ENCODE measurements at places on chromosomes 7 and 10.

DNA sequence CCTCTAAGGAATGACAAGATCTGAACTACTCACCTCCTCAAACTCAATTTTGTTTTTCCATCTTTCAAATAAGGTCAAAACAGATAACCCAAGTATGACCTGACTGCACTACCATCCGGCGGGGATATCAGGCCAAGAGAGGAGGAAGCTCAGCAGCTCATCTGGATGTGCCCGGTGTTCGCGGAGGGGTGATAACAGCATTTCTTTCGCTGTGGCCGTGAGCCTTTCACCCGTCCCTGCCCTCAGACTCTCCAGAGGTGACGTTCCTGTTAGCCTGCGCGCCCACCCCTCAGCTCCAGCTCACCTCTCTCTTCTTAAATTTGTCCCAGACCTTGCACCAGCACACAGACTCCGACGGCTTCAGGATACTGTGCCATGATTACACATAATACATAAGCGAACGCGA is 526 bp downstream of the ZNF248 start:
- DNase-seq = no peak

DNA sequence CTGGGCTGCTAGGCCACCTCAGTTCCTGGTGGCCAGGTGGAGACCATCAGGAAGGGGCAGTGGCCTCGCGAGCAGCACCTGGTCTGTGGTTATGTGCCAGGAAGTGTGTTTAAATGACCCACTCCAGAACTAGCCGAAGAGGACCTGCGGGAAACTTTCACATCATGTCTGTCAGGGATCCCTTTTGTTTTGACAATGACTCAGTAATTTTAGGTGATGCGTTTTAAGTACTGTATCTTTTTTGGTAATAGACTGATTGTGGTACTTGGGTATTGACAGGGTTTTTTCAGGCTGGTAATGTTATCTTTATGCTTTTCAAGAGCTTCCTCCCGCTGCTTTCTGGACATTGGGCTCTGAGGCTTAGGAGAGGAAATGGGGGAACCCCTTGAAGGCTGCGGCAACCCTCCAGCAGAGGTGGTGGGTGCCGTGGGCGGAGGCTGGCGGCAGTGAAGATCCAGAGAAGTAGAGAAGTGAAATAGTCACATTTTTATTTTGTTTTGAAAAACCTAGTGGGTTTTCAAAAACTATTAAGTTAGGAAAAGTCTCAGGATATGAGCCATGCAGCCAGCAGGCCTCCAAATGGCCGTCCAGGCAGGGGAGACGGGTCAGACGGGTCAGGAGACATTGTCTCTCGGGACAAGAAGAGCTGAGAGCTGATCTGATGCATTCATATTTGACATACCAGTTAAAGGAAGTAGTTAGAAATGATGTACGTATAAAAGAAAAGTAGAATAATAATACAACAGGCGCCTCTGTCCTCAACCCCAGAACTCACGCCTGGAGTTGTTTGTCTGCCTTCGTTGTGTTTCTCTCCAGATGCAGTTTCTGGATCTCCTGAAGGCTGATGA is 27.7 kb downstream of the PPP2R2D start:
- DNase-seq = no peak

GRCh38 chr10:11086177-11086840 is 68.6 kb downstream of the CELF2 start:
- DNase-seq = no peak

DNA sequence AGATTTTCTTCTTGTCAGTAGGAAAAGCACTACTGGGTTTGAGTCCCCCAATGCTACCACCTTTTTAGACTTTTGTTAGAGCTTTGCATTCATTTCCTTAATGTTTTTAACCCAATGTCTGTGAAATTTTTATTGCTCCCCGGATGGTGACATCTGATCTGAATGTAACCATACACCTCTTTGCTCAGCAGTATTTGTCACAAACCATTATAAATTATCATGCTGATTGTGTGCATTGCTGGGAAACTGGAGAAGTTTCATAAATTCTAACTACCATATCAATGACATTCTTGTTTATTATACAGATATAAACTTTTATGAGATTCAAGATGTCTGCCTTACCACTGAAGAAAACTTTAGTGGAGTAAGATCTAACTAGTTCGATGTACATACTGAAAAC is 8.5 kb downstream of the NRP1 start:
- no peak for DNase-seq

GRCh38 chr7:151131592-151132293 is 35.8 kb downstream of the GBX1 start:
- no peak for DNase-seq

DNA sequence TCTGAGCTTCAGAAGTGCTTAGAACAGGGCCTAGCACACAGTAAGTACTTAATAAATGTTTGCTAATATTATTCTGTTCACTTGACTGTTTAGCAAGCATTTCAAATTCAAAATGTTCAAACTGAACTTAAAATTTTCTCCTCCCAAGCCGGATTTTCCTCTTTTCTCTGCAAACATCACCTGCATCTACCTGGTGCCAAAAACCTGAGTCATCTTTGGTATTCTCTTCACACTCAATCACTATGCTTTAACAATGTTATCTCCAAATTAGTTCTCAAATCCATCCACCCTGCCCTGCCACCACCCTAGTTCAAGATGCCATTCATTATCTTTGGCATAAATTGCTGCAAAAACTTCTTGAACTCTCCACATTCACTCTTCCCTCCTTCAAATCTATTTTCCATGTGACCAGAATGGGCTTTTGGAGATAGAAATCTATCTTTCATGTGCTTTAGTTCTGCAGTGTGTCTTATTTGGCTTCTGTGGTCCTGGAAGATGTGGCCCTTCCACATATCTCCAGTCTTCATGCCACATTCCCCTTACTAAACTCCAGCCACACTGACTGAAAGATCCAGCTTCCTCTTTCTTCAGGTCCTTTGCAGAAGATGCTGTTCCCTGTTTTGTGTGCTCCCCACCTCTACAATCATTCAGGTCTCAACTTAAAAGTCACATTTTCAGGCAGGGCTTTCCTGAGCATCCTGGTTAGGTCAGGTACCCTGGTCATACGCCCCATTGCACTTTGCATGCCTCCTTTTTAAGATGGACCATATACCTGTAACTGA is 2.0 kb downstream of the GGCT start:
- no peak for DNase-seq

- no peak for DNase-seq
Observed at GRCh38 chr10:129883029-129883428, 81.0 kb downstream of the EBF3 start.

GRCh38 chr7:43192806-43193460 is 80.5 kb downstream of the HECW1 start:
- no peak for DNase-seq

DNA sequence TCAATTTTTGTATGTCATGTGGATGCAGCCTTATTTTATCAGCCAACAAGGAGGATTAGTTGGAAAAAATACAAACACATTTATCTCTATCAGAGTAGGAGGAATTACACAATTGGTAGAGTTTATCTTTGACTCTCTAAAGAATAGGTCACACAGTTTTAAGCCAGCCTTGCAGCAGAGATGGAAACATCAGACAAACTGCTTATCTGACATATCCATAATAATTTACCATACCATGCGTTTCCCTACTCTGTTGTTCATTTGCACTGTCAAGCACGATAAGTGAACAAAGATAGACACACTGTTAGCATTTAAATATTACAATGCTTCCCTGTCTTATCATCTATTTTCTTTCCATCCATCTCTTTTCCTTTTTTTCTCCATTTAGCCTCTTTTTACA is 283.7 kb upstream of the SMIM30 start:
- DNase-seq = no peak

- no peak for DNase-seq
Observed at GRCh38 chr7:108152198-108152597, 22.0 kb upstream of the LAMB4 start.

DNA sequence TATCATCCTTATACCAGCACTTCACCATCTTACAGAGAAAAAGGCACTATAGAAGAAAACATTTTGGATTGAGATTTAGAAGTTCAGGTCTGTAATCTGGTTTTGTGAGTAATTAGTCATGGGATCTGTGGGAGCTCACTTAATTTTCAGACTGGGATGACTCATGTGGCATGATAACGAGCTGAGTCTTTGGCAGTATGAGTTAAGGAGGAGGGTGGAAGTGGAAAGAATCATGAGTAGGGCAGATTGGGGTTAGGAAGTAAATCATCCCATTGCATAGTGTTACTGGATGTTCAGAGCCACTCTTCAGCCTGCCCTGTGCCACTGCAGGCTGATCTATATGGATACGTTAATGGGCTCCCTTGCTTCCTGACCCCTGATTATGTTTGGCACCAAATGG is 64.9 kb downstream of the ZNF92 start:
- no peak for DNase-seq

- no peak for DNase-seq
Observed at GRCh38 chr10:55820071-55820470, 541.0 kb downstream of the ZWINT start.

GRCh38 chr10:132786476-132786883 is 533 bp upstream of the NKX6-2 start:
- no peak for DNase-seq

DNA sequence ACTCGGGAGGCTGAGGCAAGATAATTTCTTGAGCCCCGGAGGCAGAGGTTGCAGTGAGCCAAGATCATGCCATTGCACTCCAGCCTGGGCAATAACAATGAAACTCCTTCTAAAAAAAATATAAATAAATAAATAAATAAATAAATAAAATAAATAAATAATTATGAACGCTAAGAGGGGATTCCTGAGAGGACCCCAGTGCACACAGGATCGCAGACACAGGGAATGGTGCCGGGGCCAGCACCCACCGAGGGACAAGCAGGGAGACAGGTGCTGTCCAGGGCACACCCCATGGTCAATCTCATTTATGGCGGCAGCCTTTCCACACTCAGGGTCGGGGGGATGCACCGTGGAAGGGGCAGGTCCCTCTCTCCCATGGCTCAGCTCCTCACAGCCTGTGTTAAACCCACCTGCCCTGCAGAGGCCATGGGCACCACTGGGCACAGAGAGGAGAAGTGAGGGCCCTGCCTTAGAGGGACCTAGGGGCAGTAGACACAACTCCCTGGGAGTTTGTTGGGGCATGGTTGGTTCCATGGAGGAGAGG is 2.2 kb upstream of the RAMP3 start:
- no peak for DNase-seq

GRCh38 chr7:49321843-49322242 is 397.5 kb downstream of the CDC14C start:
- DNase-seq = no peak

DNA sequence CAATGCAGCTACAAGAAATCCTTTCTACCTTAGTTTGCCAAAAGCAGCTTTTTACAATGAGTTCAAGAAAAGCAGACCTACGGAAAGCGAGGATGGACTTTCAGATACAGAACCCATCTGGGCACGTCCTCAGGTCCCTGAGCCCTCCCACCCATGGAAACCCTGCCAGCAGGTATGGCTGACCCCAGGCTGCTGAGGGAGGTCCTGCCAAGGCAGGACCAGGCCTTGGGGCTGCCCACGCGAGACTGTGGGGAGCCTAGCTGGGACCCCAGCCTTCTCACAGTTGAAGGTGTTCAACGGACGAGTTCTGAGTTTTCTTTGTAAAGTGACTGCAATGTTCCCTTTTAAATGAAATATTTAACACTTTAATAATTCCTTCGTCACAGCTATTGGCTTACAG is 245.0 kb downstream of the MGMT start:
- no peak for DNase-seq

DNA sequence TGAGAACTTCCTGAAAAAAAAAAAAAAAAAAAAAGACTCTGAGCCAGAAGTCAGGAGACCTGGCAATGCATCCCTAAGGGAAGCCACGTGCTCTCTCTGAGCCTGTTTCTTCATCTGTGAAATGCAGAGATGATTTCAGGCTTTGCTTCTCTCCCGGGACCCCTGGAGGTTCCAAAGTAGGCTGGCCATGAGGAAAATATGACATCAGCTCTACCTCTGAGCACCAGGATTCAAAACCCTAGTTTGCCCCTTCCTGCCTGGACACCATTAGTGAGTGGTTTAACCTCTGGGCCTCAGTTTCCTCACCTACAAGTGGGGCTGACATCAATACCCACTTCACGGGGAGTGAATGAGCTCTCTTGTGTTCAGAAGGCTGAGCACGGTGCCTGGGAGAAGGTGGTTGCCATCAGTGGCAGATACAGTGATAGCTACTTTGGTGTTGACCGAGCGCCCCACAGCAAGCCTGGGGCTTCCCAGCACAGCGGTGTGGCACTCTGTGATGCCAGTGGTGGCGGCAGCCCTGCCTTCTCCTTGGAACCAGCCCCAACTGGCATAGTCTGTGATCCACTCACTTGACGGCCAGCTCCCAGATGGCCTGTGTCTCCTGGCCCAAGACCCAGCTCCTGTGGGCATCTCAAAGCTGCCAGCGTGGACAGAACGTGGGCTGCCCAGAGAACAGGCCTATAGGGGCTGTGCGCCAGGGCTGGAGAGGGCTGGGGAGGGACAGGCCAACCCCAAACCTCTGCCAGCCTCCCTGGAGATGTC is 153.1 kb upstream of the UNC5B start:
- no peak for DNase-seq

DNA sequence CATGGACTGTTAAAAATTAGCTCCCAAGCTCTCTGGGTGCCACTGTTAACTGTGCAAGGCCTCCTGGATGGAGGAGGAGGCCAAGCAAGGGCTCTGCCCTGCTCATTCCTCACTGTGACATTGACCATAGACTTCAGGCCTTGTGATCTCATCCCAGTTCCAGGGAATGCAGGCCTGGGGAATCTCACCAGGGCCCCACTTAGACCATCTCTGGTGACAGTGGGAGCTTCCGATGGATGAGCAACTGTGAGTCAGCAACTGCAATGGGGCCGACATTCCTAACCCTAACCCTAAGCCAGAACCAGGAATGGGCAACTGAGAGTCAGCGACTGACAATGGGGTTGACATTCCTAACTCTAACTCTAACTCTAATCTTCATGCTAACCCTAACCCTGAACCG is 50.4 kb upstream of the MSMB start:
- no peak for DNase-seq

- DNase-seq = no peak
Observed at GRCh38 chr7:12684733-12685132, 2.7 kb upstream of the ARL4A start.

DNA sequence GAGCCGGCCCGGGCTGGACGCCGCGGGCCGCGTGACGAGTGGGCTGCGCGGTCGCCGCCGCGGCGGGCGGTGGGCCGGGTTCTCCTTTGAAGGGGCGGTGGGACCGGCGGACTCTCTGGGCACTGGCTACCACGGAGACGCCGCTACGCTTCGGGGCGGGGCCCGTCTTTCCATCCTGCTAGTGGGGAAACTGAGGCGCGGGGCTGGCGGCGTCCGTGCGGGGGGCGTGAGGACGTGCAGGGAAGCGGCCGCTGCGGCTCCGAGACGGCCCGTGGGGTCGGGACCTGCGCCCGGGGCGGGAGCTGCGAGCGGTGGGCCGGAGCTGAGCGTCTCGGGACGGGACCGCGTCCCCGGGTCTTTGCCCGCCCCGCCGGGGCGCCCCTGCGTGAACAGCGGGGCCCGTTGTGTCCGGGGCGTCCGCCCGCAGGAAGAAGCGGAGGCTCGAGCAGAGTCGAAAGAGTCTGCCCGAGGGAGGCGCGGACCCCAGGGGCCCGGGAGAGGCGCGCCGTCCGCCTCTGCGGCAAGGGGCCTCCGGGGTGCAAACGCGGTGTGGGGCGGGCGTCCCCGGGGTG is 548 bp upstream of the BNIP3 start:
- no peak for DNase-seq
